ENCODE measurements at places on chromosomes 11 and 22.
A peak's percentile ranks its signal among the peaks of the same experiment; 100 is the strongest.

- no peak for DNase-seq
These were observed 887 bp downstream of the TRPC6 start for GRCh38 chr11:101582989-101583250.

DNA sequence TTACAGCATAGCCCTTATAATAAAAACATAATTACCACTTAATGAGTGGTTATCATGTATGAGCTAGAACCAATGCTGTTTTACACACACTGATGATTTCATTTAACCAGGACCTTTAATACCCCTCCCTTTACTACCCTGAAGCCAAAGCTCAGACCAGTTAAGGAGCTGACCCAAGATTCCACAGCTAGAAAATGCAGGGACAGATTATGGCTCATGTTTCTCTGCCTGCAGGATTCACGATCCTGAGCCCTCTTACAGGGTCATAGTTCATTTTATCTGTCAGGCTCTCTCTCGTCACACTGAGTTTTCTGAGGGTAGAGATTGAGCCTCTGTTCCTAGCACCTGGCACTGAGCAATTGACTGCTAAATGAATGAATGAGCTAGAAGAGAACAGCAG lies 27.4 kb downstream of the TUB start:
- DNase-seq: no peak

DNA sequence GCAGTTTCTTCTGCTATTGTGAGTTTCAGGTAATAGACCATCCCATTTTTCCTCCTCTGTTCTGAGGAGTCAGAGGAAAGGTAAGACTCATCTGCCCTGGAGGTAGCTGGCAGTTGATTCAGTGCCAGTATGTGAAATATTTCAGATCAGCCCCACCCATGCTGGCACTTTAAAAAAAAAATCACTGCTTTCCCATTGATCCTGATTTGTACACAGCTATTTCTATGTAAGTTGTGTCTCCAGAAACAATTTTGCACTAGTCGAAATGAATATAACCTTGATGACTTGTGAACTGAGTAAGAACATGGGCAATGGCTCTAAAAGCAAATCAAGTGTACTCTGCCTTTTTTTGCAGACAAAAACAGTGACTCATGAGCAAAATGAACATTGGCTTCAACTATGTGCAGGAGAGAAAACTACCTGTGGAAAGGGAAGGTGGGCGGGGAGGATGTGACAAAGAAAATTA lies 82.0 kb upstream of the OR5AK2 start:
- DNase-seq: no peak

DNA sequence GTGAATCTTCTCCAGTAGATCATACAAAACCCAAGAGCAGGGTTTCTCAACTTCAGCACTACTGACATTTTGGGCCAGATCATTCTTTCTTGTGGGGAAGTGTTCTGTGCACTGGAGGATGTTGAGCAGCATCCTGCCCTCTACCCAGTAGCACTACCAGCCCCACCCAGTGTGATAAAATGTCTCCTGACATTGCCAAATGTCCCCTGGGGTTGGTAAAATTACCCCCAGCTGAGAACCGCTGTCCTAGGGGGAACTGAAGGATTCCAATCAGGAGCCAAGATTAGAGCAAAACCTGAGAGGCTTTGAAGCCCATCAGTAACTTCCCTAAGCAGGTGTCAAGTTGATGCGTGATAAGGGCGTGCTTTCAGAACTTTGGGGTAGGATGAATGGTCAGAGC lies 61.4 kb upstream of the YWHAH start:
- no peak for DNase-seq

DNA sequence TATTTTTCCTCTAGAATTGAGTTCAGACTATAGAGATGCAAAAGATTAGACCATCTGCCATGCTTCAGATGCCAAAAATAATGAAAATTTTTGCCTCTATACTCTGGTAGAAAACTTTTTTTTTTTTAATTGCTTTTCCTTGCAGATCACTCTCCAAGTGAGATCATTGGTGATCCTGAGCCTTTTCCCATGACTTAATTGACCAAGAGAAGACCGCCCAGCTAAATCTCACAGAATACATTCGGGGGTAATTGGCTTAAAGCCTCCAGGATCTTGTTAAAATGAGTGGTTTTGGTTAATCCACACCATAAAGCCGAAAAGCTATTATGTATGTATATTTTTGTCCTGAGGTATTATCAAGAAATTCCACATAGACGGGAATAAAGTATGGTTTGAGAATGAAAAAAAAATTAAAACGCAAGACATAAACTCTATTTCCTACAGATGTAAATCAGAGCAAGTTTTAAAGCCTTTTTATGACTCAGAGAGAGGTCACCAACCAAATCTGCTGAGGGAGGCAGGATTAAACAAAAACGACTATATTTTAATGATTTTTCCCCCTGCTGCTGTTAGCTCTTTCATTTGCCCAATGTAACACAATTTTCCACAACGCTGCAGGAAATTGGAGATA lies 64.0 kb downstream of the PARVA start:
- DNase-seq: peak; percentile 56

DNA sequence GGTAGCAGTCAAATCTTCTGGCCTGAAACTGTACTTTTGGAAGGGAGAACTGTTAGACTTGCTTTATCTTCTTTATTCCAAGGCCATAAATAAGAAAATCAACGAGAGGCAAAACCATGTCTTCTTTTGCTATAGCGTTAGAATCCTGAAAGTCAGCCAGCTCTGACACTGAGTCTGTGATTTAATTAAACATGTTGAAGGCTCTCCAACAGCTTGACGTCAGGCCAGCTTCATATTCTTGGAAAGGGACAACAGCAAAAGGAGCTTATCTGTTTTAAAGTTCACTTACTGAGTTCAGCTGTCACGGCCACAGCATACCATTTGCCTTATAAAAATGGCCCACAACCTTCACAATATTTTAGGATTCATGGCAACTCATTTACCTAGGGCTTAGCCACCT lies 131.0 kb upstream of the LDLRAD3 start:
- no peak for DNase-seq

GRCh38 chr22:20178915-20179227 lies 28.0 kb upstream of the CCDC188 start:
- DNase-seq: no peak

- DNase-seq: no peak
These were observed 17.1 kb upstream of the EIF3M start for GRCh38 chr11:32566517-32566916.

DNA sequence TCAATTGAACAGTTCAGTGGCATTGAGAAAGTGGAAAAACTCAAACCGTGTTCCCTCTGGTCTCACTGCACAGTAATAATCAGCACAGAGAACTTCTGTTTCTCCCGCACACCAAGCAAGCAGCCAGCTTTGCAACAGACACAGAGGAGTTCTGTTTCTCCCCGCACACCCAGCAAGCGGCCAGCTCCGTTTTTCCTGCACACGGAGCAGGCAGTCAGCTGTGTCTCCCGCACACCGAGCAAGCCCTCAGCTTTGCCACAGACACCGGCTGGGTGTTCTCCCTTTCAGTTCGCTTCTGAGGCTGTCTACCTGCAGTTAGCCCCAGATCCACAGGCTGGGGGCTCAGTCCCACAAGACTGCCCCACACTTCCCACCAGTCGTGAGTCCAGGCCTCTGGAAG lies 9.9 kb upstream of the TALDO1 start:
- no peak for DNase-seq

DNA sequence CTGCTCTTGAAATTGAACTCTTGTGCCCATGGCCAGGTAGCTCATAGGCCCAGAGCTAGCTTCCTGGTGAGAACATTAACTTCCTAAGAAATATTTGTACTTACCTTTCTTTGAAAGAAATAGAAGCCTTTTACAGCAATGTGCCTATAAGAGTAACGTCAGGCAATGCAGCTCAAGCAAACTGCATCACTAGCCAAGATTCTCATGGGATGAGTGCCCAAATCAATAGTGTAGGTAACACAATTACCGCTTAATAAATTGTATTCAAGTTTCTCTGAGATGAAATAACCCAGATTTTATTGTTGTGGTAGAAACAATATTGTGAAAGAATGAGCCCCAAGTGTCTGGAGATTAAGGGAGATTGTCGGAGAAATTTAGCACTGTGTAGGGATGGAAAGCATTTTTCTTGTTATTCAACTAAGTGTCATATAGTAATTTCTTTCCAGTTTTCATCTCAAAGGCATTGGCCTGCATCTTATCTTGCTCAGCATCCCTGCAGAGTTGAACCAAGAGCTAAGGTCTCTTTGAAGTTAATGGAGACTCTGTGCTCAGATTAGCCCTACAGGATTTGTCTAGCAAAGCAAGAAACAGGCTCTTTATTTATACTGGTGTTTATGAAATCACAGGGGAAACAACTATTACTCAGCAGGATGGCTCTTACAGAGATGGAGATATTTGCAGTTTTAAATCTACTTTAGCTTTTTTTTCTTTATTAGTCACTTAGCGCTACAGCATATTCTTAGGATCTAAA lies 321.0 kb upstream of the PDGFD start:
- DNase-seq: no peak

DNA sequence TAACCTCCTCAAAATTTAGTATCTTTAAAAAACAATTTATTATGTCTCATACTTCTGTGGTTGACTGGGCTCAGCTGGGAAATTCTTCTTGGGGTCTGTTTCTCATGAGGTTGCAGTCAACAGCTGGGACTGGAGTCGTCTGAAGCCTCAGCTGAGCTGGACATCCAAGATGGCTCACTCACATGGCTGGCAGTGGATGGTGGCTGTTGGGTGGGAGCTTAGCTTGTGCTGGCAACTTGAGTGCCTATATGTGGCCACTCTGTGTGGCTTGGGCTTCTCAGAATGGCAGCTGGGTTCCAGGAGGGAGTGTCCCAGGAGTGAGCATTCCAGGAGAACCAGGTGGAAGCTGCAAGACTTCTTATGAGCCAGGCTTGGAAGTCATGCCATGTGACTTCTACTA lies 13.2 kb downstream of the THY1 start:
- no peak for DNase-seq
